SJSA1 (cell line): ENCODE measurements at places on chromosomes 7 and 10. TPM values are rescaled to one million over a fixed set of nuclear protein-coding genes. Genes with fewer than 3 reads are reported as not detected.
A peak's percentile ranks its signal among the peaks of the same experiment; 100 is the strongest.

- DNase-seq, result no peak
- H3K4me3 ChIP-seq, result no peak overlapping the region
Observed at GRCh38 chr10:109727436-109727835, 195.9 kb downstream of the XPNPEP1 start.

DNA sequence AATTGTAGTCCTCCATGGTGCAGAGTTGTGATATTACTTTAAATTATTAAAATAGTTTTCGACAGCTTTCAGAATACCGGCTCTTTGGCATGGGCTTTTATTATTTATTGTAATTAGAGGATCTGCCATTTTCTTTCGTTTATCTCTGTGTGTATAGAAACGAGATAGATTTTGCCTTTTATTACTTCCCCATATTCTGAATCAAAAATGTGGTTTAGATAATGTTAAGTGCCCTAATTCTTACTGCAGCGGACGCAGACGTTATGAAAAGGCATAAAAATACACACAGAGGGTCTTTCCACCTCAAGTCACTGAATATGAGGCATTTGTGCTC, 1.9 kb upstream of the ARID5B start:
- peak; percentile 64 for DNase-seq
- H3K27ac ChIP-seq, result peak overlapping the region; percentile 97
- H3K4me1 ChIP-seq, result peaks cover 32% of the 10 kb centered on the region
- peak overlapping the region; percentile 74 for H3K4me3 ChIP-seq
- peaks cover 4% of the 10 kb centered on the region for H3K36me3 ChIP-seq

DNA sequence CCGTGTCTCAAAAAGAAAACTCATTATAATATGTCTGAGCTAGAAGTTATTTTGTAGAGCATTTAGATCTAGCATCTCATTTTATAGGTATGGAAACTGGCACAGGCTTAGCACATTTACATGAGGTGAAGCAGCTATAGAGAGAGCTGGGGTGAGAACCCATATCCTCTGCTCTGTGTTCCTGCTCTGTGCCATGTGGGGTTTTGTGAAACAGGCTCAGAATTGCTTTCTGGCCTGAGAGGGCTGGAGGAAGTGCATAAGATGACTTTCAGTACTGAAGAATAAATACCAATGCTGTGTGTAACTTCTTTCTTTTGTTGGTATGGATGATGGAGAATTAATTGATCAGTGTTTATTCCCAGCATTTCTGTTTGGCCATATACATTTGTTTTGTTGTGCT, 159.1 kb downstream of the LRRC4 start:
- no peak for DNase-seq
- H3K4me1 ChIP-seq, result peaks cover 15% of the 10 kb centered on the region
- no peaks in the 10 kb centered on the region for H3K27me3 ChIP-seq
- no peak overlapping the region for H3K4me3 ChIP-seq
- H3K36me3 ChIP-seq, result no peaks in the 10 kb centered on the region
- no peak overlapping the region for H3K27ac ChIP-seq

DNA sequence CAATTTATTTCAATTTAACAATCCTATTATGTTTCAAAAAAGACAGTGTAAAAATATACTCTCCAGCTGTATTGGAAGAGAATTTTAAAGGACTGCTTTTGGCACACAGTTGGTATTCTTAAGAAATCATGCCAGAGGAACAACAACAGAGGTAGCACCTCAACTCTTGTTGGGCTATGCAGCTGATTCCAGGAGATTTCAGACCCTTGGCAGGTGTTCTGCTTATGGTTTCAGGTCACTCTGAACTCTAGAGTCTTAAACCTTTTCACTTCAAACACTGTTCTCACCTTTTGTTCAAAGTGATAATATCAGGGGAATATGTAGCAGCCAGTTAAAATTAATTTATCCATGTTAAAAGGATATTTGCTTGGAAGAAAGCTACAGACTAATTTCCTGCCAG, 160.1 kb downstream of the PFKFB3 start:
- no peaks in the 10 kb centered on the region for H3K36me3 ChIP-seq
- no peak for DNase-seq
- no peak overlapping the region for H3K4me3 ChIP-seq
- H3K27me3 ChIP-seq, result no peaks in the 10 kb centered on the region
- peaks cover 13% of the 10 kb centered on the region for H3K4me1 ChIP-seq
- no peak overlapping the region for H3K27ac ChIP-seq

DNA sequence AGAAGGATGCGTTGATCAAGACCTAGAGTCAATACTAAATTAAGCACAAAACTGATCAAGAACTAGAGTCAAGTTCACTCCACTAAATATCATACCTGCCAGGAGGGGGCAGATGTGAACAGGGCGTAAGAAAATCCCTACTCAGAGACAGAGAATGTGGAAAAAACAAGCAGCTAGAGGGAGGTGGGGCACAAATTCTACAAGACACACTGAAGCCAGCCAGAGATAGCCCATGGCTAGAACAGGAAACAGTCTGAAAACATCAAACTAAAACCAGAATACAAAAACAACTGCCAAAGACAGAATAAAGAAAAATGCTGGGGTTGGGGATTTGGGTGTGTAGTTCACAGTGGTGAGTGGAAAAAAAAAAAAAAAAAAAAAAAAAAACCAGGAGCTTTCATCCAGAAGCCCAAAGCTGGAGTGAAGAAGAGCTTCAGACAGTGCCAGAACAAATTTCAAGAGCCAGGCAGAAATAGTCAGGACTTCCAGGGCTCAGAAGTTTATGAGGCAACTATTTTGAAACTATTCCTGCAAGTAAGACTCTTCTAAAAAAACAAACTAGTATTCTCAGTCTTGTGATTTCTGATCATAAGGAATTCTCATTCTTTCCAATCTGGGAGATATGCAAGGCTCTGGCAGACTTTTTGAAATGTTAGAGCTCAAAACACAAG, 118.3 kb downstream of the CCDC71L start:
- no peaks in the 10 kb centered on the region for H3K27me3 ChIP-seq
- H3K36me3 ChIP-seq, result no peaks in the 10 kb centered on the region
- H3K4me1 ChIP-seq, result peaks cover 17% of the 10 kb centered on the region
- DNase-seq, result peak; percentile 80
- no peak overlapping the region for H3K4me3 ChIP-seq

DNA sequence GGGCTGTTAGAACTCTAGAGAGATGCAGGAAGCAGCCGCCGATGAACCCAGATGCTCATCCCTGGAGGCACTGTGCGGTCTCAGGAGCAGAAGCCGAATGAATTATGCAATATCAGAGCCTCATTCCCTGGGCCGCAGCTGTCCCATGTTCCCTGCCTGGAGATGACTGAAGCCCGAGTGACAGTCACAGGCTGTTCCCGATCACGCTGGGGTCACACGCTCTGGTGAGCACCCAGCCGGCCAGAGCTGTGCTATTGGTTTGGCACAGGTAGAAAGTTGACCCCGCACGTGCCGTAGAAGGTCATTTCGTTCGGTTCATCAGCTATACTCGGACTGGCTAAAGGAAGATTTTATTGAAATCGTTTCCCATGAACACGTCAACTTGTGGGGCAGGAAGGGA, 140.5 kb upstream of the SH2B2 start:
- H3K27me3 ChIP-seq, result no peaks in the 10 kb centered on the region
- no peaks in the 10 kb centered on the region for H3K4me1 ChIP-seq
- DNase-seq, result no peak
- no peak overlapping the region for H3K27ac ChIP-seq
- no peaks in the 10 kb centered on the region for H3K36me3 ChIP-seq

DNA sequence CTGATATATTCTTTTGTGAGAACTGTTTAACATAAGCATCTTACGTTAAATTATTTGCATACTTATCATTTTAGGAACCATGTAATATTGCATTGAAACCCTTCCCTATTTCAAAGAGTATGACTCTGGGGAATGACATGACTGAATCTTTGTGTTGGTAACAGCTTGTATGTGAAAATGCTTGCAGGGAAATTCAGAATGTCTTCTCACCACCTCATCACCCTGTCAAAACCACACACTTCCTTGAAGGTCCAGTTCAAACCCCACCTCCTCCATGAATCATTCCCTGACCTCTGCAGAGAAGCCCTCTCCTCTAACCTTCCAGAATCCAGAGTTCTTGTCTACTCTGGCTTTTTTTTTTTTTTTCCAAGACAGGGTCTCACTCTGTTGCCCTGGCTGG, 26.3 kb upstream of the NKX2-3 start:
- no peaks in the 10 kb centered on the region for H3K4me1 ChIP-seq
- H3K27ac ChIP-seq, result no peak overlapping the region
- H3K27me3 ChIP-seq, result peaks cover 5% of the 10 kb centered on the region; the same call in 1 of the 2 replicates
- no peaks in the 10 kb centered on the region for H3K36me3 ChIP-seq
- no peak overlapping the region for H3K4me3 ChIP-seq
- no peak for DNase-seq

DNA sequence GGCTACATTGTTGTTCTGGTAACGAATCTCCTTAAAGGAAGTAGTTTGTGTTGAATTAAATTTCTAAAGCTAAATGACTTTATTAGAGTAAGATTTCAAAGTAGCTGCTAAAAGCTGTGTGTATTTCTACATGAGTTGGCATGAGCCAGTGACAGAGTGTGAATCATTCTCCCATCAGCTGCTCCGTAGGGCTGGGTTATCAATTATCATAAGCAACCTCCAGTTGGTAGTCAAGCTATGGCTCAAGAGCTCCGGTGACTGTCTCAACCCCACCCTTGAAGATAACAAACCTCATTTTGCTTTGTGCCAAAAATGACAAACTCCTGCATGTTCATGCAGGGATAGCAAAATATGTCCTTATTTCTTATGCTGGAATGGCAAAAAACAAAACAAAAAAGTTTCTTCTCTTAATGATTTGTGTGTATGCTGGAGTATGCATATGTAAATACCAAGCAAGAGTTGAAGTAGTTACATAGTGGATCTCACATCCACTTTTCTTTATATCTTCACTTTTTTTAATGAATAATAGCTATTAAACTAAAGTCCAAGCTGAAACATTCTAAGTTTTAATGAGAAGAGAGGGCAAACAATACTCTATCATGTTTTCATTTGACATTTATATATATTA, 249.4 kb downstream of the CACNA2D1 start:
- H3K27ac ChIP-seq, result no peak overlapping the region
- DNase-seq, result no peak
- no peak overlapping the region for H3K4me3 ChIP-seq

DNA sequence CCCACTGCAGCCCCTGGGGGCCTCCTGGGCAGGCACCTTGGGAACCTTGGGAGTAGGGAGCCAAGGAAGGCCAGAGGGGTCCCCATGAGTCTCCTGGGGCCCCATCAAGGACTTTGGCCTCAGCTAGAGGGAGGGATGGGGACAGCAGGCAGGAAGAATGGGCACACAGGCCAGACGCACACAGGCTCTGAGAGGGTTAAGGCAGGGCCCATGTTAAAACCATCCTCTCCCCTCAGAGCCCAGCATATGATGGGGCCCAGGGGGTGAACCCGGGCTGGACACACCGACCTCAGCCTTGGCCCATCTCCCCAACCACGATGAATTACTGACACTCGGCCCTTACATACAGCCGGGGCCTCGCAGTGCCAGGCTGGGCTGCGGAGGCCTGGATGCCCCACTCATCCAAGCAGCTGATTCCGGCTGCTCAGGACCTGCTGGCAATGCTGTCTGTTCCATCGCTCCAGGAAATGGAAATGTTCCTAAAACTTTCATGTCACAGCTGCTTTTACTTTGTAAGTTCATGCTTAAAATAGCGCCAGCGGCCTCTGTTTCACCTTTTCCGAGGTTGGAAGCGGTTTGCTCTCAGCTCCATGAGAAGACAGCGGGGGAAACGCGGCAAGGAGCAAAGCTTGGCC, 17.3 kb upstream of the INPP5A start:
- no peak overlapping the region for H3K27ac ChIP-seq
- H3K36me3 ChIP-seq, result no peaks in the 10 kb centered on the region
- H3K27me3 ChIP-seq, result no peaks in the 10 kb centered on the region
- no peak overlapping the region for H3K4me3 ChIP-seq

- no peaks in the 10 kb centered on the region for H3K27me3 ChIP-seq
- no peak overlapping the region for H3K4me3 ChIP-seq
- peaks cover 14% of the 10 kb centered on the region for H3K4me1 ChIP-seq
Observed at GRCh38 chr10:89185658-89186057, 21.5 kb downstream of the CH25H start.

DNA sequence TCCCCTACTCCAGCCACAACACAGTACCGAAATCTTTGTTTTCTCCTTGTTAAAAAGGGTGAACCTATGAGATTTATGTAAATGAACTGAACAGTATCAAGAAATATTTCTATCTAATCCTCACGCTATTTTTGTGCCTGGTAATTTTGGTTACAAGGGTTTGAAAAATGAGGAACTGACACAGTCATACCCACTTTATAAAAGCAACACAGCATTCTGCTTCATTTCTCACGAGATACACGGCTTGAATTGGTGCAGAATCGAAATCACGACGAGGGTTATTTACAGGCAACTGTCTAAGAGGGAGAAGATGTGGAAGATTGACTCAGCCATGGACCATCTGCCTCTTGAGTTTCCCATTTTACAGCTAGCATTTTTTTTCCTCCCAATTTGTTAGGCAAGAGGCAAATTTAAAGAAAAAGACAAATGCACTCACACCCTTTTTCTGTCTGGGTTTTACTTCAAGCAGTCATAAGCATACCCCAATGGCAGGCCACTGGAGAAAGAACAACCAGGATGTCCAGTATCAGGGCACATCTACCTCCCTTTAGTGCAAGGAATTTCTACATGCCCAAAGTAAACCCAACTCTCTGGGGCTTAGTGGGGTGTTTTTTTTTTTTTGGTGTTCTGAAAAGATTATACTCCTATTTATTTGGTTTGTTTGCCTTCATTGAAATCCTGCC, 108.1 kb downstream of the ITGB8 start:
- H3K27ac ChIP-seq, result no peak overlapping the region
- H3K27me3 ChIP-seq, result no peaks in the 10 kb centered on the region
- H3K4me1 ChIP-seq, result 0 out of 2 replicates have a peak, but pooled peaks cover 6% of the 10 kb centered on the region
- H3K36me3 ChIP-seq, result no peaks in the 10 kb centered on the region
- no peak for DNase-seq

DNA sequence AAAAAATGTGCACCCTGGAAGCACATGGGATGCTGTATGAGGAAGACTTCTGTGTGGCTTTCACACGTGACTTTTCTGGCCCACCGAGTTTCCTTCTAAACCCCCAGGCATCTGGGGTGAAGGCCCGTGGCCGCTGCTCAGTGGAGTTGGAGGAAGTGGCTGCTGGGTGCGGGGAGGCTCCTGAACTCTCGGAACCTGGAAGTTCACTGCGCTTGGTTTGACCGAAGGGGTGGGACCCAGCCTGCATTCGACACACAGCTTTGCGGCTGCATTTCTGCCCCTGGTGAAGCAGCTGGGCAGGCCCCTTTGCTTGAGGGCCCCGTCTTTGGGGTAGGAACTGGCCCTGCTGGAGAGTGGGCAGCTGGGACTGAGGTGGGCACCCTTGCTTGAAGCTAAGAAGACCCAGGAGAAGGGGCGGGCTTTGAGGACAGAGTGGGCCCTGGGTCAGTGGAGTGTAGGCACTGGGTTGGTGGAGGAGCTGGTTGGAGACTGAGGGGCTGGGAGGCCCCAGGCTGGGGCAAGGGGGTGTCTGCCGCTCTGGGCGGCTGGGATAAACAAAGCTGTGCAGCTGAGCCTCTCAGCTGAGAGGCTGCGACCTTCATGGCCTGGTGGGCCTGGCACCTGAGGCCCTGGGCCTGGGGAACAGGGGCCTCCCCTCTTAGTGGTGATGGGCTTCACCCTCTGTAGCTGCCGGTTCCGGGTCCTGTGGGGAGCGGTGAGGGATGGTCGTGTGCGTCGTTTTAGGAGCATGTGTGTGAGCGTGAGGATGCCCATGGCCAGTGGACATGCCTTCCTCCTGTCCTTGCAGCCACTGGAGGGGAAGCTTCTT, 78.0 kb downstream of the INPP5A start:
- H3K27ac ChIP-seq, result no peak overlapping the region
- H3K4me1 ChIP-seq, result no peaks in the 10 kb centered on the region
- H3K4me3 ChIP-seq, result no peak overlapping the region
- peak; percentile 36 for DNase-seq
- H3K36me3 ChIP-seq, result no peaks in the 10 kb centered on the region

SKIDA1 gene
- 0.72 and 1.7 TPM in 2 replicates for total RNA-seq

PRPS1L1 gene
- total RNA-seq, result not detected in 2 replicates

GPR15LG gene
- not detected in 2 replicates for total RNA-seq

NFE2L3 gene
- 14.4 and 17.1 TPM in 2 replicates for total RNA-seq

CHST12 gene
- total RNA-seq, result 9.7 and 10.7 TPM in 2 replicates

GIMAP8 gene
- not detected in 2 replicates for total RNA-seq
